ENCODE measurements at places on chromosomes 5 and 9.

DNA sequence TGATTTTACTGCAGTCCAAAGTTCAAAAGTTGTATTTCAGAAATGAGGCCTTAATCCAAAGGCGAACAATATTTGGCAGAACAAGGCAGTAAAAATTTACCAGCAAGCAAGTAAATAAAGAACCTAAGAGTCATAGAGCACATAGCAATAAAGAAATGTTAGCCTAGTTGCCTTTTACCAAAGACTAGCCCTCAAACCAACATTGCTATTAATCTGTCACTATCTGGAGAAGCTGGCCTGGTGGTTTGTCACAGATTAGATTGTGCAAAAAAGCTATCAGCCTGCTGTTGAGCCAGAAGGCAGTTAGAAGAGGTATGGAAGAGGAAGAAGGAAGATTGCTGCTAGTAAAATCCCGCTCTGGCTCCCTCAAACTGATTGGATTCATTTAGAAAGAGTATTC lies 304.7 kb upstream of the KLF4 start:
- no peak for DNase-seq

GRCh38 chr5:63128018-63128417 lies 549.4 kb downstream of the LRRC70 start:
- DNase-seq = no peak

GRCh38 chr9:121558473-121558872 lies 58.8 kb upstream of the GGTA1 start:
- no peak for DNase-seq

DNA sequence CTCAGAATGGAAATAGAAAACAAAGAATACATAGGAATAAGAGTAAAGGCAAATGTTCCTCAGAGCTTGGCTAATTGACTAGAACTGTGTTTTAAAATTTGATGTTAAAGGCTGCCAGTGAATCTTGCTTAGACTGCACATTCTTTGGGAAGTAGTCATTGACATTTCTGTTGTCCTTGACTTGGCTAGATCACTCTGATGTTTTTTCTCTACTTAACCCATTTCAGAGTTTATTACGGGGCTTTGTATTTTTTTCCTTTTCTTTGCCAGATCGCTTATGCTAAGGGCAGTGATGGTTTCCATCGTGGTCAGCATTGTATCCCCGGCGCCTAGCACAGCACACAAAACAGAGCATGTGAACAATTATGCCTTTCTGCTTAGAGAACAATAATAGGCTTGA lies 1126.7 kb upstream of the CDH9 start:
- no peak for DNase-seq

DNA sequence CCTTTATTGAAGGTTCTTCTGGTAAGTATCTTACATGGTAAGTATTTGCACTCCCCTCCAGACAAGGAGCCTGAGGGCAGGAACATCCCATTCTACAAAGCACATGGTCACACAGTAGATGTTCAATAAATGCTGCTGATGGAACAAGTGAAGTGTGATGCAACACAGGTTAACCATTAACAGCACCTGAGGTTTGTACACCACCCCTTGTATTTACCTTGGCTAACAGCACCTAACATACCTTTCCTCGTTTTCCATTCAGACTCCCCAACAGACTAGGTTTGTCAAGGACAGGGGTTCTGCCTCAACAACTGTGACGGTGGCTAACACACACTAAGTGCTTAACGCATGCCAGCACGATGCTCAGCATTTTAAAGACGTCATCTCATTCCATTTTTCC lies 213.6 kb downstream of the MAPKAP1 start:
- DNase-seq = no peak

DNA sequence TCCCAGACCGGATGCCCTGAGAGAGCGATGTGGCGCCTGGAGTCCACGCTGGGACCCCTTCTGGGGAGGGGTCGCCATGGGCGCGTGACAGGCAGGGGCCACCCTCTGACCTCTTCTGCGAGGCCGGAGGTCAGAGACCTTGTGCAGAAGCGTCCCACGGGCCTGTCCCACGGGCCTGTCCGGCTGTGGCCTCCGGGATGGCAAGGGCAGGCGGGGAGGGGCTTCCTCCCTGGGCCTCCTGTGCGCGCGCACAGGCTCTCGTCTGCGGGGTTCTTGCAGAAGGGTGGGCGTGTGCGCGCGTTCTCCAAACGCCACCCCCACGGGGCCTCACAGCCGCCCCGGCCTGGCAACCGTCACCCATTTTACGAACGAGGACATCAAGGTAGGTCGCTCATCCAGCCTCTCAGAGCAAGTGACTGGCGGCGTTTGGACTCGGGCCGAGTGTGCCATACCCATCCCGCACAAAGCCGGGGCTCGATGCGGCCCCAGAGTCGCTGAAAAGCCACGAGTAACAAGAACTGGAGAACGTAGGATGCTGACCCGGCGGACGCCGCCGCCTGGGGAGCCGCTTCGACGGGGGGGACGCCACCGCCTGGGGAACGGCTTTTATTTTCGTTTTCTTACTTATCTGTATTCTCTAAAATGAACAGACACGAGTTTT lies 897 bp downstream of the AHRR start:
- DNase-seq = peak; percentile 73

- no peak for DNase-seq
Observed at GRCh38 chr9:131875828-131876485, 136.1 kb upstream of the RAPGEF1 start.

- DNase-seq = no peak
Observed at GRCh38 chr5:173727839-173728778, 111.7 kb upstream of the BOD1 start.

- no peak for DNase-seq
Observed at GRCh38 chr9:107644733-107645463, 155.3 kb upstream of the KLF4 start.

DNA sequence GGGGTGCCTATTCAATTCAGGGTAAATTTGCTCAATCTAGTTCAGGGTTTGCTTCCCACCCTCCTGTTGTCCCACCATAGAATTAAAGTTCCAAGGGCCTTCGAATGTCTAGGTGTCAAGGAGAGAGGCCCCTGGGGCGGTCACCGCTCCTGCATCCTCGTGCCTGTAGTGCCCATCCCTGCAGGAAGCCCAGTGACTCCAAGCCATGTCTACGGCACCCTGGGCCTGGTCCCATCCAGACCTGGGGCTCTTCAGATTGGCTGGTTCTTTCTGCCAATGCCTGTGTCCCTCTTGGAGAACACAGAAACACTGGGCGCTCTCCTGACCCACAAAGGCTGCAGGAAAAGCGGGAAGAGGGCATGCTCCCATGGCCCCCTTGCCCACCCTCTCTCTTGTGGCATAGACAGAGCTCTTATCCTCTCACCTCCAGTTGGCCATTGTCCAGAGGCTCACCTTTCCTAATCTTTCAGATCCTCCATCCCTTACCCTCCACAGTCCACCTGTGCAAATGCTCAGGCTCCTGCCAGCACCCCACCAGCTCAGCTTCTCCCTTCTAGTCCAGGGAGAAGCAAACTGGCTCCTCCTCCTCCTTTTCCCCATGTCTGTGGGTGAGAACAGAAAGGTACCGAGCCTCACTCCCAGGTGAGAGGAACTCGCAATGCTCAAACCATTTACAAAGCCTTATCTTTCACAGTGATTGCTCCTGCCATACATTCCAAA lies 253.0 kb upstream of the IRX2 start:
- no peak for DNase-seq

GRCh38 chr9:98287384-98287783 lies 31.9 kb upstream of the TBC1D2 start:
- no peak for DNase-seq

GRCh38 chr5:57817001-57817453 lies 334.4 kb upstream of the ACTBL2 start:
- DNase-seq = no peak

- DNase-seq = no peak
Observed at GRCh38 chr9:129849901-129850300, 14.6 kb downstream of the USP20 start.

- DNase-seq = no peak
Observed at GRCh38 chr9:110980261-110980660, 58.0 kb downstream of the LPAR1 start.

DNA sequence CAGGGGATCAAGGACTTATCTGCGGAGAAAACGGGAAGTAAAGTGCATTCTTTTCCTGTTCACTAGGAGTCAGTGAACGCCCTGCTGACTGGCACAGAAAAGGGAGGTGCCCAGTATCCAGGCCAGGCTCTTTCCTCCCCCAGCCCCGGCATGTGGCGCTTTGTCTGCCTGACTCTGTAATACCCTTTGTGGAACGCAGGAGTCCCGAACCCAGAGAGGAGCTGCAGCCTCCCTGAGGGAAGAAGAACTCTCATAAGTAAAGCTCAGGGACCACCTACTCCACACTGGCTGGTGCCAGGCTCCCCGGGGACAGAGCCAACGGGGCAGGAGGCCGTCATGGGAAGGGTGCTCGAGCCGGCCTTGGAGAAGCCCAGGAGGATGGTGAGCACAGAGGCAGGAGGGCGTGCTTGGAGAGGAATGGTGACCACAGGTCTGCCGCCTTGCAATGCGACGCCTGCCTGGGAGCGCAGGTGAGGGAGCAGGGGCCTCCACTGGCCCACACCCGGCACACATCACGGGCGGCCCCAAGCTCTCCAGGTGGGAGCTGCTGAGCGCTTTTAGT lies 31.5 kb downstream of the VAV2 start:
- no peak for DNase-seq

DNA sequence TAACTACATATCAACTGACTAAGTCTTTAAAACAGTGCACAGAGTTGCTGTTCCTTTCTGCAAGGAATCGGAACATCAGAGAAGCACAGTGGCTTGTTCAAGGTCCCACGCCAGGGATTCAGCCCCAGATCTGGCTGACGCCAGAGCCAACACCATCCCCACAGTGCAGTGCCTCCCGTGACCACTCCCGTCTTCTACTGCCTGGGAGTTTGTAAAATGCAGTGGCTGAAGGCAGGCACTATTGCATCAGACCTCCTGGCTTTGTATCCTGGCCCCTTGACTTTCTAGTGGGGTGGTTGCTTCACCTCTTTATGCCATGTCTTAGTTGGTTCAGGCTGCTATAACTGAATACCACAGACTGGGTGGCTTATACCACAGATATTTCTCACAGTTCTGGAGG lies 131.0 kb downstream of the NSG2 start:
- DNase-seq = no peak

Data from activated CD8-positive, alpha-beta memory T cell treated with anti-CD3 and anti-CD28 coated beads for 24 hours (primary cell).